ENCODE measurements at places on chromosomes 5 and 9. TPM values are rescaled to one million over a fixed set of nuclear protein-coding genes. Genes with fewer than 3 reads are reported as not detected.

PCDHGB4 gene
- total RNA-seq = 0.26 TPM

PHF24 gene
- not detected for total RNA-seq

TTLL11 gene
- 4.0 TPM for total RNA-seq

OR13C3 gene
- total RNA-seq = not detected

FUBP3 gene
- 35.8 TPM for total RNA-seq

FOXD4L3 gene
- total RNA-seq = not detected

DMRTA1 gene
- total RNA-seq = not detected

TRIM32 gene
- total RNA-seq = 25.1 TPM

DBH gene
- total RNA-seq = not detected

PCDHGB3 gene
- not detected for total RNA-seq

SPATA31D4 gene
- not detected for total RNA-seq

EGFLAM gene
- total RNA-seq = not detected

SIT1 gene
- total RNA-seq = 1.4 TPM

C9orf153 gene
- total RNA-seq = not detected

LRSAM1 gene
- total RNA-seq = 8.3 TPM

PCDHGA6 gene
- 2.3 TPM for total RNA-seq

SH2D3C gene
- not detected for total RNA-seq

PARP8 gene
- 0.66 TPM for total RNA-seq

FOXD4L6 gene
- total RNA-seq = not detected

LTC4S gene
- total RNA-seq = 1.7 TPM

IRX1 gene
- 16.7 TPM for total RNA-seq

CCL21 gene
- not detected for total RNA-seq

ZDHHC11 gene
- not detected for total RNA-seq

NDOR1 gene
- total RNA-seq = 5.7 TPM

ALDH1B1 gene
- total RNA-seq = 79.0 TPM

PCDHGA12 gene
- not detected for total RNA-seq

COL23A1 gene
- 89.5 TPM for total RNA-seq

LRRC70 gene
- total RNA-seq = 0.10 TPM

PTPRD gene
- not detected for total RNA-seq

SLC46A2 gene
- total RNA-seq = not detected

CHD1 gene
- 27.0 TPM for total RNA-seq

LVRN gene
- total RNA-seq = not detected

GMCL2 gene
- total RNA-seq = not detected
